ENCODE measurements at places on chromosomes 16 and 17.

DNA sequence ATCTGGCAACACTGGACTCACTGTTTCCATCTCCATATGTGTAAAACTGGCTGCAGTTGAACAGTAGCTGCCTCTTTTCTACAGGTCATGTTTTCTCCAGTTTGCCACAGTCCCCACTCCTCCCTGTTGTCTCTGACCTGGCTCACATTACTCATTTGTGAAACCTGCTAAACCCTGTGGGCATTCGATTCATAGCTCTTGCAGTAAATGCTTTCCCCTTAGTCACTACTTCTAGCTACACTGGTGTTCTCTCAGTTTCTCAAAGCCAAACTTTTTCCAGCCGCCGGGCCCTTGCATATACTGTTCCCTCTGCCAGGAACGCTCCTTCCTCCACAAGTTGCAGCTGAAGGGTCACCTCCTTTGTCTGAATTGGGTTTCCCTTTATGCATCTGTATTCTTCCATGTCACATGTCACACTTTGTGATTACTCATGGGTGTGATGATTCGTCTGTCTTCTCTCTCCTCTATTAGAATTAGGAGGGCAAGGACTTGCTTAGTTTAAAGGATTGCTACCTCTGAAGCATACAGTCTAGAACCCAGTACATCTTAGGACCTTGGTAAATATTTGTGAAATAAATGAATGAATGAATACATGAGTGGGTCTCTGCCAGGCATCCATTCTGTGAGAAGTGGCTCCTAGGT, 15.0 kb upstream of the MT4 start:
- no peak for DNase-seq

GRCh38 chr16:1076801-1077576, 4.4 kb downstream of the SSTR5 start:
- no peak for DNase-seq

DNA sequence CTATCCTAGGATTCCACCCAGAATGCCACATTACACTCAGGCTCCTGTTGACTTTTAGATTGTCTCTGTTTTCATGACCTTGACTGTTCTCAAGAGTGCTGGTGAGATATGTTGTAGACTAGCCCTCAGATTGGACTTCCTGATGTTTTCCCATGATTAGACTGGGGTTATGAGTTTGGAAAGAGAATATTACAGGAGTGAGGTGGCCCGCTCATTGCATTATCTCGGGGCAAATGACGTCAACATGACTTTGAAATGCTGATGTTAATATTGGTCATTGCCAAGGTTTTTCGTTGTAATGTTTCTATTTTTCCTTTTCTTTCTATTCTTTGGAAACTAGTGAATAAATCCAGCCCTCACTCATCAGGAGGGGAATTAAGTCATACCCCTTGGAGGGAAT, 355.7 kb upstream of the MON1B start:
- DNase-seq, result no peak

GRCh38 chr17:30570191-30570590, 93.0 kb downstream of the GOSR1 start:
- DNase-seq, result no peak

- no peak for DNase-seq
Observed at GRCh38 chr16:81624760-81625543, 154.1 kb upstream of the PLCG2 start.

DNA sequence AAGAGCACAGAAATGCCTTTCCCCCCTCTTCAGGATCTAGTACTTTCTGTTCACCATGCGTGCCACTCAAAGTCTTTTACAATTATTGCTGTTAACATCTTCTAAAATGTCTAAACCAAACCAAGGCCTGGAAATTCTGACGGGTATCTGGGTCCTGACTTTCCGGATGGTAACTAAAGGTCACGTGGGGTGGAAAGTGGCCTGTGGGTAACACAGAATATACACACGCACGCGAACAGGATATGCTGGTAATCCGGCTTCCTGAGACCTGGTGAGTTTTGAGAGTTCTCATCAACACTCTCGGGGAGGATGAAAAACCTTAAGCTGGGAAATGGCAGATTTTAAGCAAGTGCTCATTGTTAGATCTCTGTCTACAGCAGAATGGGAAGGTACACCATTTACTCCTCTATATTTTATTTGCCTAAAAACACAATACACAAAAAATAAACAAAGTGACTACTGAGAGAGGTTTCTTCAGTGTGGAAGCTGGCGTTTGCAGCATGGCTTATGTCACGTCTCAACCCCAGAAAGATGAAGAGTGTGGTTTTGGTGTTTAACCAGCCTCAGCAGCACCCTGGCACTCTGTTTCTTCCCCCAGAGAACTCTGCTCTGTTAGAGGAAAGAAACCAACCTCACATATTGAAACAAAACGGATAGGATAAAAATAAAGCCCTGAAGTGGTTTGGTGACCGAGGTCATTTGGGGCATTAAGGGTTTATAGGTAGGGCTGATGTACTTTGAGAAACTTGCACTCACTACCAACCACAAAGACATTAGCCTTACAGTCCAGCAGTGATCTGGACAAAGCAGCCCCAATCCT, 37.3 kb downstream of the SMG6 start:
- DNase-seq, result no peak

DNA sequence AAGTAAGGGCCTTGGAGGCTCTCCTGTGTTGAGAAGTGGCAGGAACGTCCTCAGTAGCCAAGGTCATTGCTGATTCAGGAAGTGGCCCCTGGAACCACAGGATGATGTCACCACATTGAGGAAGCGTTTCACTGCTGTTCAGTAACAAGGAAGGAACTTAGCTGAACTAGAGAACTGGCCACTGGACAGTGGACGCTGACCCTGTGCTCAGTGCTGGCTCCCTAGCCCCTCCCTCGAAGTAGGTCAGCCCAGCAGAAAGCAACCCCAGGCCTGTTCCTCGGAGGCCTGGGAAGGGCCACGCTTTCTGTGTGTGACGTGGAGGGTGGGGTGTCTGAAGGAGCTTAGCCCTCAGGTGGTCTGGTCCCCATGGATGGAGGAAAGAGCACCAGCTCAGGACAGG, 58.3 kb downstream of the B9D1 start:
- peak; percentile 17 for DNase-seq

GRCh38 chr16:28554634-28555423, 1.1 kb downstream of the SGF29 start:
- no peak for DNase-seq

DNA sequence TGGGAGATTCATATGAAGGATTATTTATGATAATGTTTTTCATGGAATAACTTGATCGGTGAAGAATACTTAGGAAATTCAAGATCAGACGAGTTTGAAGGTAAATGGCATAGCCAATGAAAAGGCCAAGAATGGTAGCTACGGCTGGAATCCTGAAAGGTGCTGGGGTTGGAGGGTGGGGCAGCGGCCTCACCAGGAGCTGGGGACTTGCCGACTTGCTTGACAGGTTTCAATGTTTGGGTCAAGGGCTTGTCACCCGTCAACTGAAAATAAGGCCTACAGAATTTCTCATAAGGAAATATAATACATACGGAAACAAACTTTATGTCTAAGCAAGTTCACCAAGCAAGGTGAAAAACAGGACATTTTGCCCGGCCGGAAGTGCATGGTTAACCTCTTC, 9.9 kb downstream of the CRYM start:
- DNase-seq, result no peak

DNA sequence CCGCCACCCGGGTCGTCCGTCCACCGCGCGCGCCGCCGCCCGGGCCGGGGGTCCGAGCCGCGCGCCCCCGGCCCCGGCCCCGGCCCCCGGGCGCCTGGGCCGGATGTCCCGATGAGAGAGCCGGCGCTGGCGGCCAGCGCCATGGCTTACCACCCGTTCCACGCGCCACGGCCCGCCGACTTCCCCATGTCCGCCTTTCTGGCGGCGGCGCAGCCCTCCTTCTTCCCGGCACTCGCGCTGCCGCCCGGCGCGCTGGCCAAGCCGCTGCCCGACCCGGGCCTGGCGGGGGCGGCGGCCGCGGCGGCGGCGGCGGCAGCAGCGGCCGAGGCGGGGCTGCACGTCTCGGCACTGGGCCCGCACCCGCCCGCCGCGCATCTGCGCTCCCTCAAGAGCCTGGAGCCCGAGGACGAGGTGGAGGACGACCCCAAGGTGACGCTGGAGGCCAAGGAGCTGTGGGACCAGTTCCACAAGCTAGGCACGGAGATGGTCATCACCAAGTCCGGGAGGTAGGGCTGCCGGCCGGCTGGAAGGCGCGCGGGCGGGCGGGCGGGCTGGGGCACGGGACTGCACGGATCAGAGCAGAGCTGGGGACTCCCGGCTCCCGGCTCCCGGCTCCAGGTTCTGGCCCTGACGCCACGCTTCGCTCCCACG, 548 bp downstream of the TBX2 start:
- DNase-seq, result peak; percentile 61

DNA sequence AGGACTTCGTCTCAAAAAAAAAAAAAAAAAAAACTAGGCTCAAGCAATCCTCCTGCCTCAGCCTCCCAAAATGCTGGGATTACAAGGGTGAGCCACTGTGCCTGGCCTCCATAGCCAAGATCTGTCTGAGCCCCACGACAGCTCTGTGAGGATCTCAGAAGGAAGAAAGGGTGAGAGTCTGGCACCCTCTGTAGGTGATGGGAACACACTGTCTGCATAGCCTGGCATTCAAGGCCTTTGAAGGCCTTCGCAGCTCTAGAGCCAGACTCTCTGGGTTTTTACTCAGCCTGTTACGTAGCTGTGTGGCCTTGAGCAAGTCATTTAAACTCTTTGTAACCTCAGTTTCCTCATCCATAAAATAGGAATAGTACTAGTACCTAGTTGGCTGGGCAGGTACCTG, 6.3 kb upstream of the XPO6 start:
- peak; percentile 52 for DNase-seq

GRCh38 chr16:57998486-57998885, 2.0 kb downstream of the ZNF319 start:
- DNase-seq, result no peak

DNA sequence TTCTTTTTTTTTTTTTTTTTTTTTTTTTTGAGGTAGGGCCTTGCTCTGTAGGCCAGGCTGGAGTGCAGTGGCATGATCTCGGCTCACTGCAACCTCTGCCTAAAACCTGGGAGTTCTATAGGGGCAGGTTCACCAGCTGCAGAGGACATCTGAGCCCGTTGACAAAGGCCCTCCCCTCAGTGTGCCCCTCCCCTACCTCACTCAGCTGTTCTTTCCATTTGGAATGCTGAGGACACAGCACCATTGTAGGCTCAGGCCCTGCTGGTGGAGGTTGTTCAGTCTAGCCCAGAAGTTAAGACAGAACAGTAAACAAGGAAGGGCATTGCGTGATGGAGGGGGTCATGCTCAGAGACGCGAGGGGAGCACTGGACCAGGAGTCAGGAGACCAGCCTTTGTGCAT, 21.8 kb upstream of the KIF19 start:
- DNase-seq, result no peak

DNA sequence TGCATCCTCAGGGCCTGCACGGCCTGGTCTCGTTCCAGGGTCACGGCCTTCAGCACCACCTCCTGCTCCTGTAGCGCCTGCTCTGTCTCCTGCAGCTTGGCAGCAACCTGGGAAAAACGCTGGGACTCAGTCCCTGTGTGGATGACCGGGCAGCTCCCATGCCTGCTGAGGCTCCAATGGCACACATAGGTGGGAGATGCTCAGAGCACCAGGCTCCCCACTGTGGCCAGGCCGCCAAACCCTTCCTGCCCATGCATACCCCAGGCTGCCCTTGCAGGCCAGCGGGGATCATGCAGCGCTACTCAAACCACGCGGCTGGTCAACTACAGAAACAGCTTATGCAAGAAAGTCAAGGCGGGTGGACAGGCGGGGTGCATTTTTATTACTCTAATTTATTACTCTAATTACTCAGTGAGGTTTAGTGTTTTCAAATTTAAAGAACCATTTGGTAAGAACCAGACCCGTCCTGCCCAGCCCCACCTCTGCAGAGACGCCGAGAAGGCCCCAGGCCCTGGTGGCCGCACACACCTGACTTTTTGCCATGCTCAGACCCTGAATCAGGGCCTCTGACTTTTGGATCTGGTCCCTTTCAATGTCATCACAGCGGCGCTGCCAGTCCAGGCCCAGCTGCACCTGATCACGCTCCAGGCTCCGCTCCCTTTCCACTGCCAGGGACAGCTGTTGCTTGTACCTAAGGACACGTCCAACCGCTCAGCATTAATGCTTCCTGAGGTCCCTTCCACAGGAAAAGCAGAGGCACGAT, 34.0 kb downstream of the CCDC57 start:
- no peak for DNase-seq

GRCh38 chr16:81469710-81470535, 25.3 kb downstream of the CMIP start:
- no peak for DNase-seq

GRCh38 chr17:66210208-66210574, 18.3 kb upstream of the CEP112 start:
- no peak for DNase-seq

- DNase-seq, result no peak
Observed at GRCh38 chr17:14840616-14841231, 424.4 kb downstream of the PMP22 start.

- no peak for DNase-seq
Observed at GRCh38 chr17:73325527-73325842, 13.7 kb upstream of the CDC42EP4 start.

- DNase-seq, result no peak
Observed at GRCh38 chr17:5355421-5356129, 63.9 kb downstream of the NUP88 start.

DNA sequence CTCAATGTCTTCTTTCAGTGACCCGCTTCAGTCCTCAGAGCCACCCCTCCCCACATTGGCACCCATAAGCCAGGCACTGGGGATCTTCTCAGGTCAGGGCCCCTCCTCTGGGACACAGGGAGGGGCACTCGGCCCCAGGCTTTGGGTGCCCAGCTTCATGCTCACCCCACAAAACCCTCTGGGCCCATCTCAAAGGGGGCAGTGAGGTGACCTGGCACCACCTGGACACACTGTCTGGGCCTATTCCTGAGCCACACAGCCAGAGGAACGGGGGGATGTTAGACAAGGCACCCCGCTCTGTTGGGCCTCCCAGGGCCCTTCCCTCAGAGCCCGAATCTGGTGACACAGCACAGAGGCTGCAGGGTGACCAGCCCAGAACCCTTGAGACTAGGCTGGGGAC, 36.1 kb downstream of the TNFRSF13B start:
- no peak for DNase-seq

- no peak for DNase-seq
Observed at GRCh38 chr16:46858151-46858550, 26.0 kb upstream of the GPT2 start.

- no peak for DNase-seq
Observed at GRCh38 chr16:75486676-75487313, 8.4 kb downstream of the CHST6 start.

DNA sequence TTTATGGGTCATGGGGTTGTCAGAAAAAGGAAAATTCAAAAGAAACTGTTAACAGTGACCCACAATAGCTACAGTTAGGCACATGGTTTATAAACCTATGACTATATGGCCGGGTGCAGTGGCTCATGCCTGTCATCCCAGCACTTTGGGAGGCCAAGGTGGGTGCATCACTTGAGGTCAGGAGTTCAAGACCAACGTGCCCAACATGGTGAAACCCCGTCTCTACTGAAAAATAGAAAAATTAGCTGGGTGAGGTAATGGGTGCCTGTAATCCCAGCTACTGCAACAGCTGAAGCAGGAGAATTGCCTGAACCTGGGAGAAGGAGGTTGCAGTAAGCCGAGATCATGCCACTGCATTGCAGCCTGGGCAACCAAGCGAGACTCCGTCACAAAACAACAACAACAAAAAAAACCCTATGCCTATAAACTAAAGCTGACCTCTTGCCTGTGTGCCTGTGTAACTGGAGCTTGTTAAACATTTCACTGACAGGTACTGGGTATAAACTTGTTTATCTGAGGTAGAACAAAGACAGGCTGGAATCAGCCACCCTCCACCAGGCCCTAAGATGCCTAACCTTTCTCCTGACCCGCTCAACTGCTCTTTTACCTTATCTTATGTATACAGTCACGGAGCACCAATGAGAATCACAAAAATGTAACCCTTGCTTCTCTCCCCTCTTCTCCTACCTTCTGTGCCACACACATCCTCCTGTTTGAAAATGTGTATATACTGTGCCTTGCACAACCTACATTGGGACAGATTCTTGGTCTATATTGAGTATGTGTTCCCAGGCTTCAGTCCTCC, 62.9 kb upstream of the ATF7IP2 start:
- DNase-seq, result peak; percentile 17
